Neural cell (in vitro differentiated cells): ENCODE measurements at places on chromosomes 12 and 14. TPM values are rescaled to one million over a fixed set of nuclear protein-coding genes. Genes with fewer than 3 reads are reported as not detected.

Gene BDKRB1
- not detected in 2 replicates for polyA plus RNA-seq

Gene SCFD1
- polyA plus RNA-seq: 99.4 and 122 TPM in 2 replicates

Gene RNASE2
- polyA plus RNA-seq: 0.68 TPM in 1 of 2 replicates, not detected in the other

Gene KLRC1
- polyA plus RNA-seq: not detected in 2 replicates

Gene ANGEL1
- 18.4 and 19.2 TPM in 2 replicates for polyA plus RNA-seq

Gene AMDHD1
- polyA plus RNA-seq: 0.20 TPM in 1 of 2 replicates, not detected in the other

Gene FGF23
- not detected in 2 replicates for polyA plus RNA-seq

Gene CACNA1C
- 9.7 and 10.0 TPM in 2 replicates for polyA plus RNA-seq
